Activated CD4-positive, alpha-beta T cell treated with anti-CD3 and anti-CD28 coated beads, Interleukin-2, amount 10 ng/mL, durations not matched to agents 7 days and 5 days (primary cell): ENCODE measurements at places on chromosomes 6 and 20.

DNA sequence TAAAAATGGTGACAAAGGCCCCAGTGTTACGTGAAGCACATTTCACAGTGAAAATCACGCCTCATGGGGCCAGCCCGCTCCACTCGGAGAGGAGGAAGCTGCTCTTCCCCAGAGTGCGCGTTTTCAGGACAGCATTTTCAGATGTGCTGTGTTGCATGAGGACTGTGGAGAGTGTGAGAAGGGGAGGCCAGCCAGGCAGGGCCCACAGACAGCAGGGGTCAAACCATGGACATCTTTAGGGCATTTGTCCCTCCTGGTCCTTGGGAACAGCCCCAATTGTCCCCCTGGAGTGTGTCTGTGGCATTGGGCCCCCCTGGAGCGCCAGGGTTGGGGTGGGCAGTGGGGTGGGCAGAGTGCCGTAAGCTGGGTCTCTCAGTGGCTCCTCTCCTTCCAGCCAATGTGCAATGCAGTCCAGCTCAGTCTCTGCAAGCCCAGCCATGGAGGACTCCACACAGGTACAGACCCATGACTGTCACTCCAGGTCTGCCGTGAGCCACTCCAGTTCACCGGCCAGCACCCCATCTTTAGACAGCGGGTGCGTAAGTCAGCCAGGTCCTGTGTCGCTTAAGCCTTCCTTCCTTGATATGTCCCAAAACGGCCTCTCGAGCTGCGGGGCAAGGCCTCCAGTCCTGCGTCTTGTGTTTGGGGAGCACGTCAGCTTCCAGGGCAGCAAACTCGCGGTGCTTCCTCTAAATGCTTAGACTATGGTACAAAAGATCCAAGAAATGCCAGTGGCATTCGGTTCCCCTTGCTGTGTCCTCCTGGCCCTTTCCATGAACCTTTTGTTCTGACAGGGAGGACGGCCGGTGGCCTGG is 159.3 kb upstream of the AFDN start:
- no peak for DNase-seq

DNA sequence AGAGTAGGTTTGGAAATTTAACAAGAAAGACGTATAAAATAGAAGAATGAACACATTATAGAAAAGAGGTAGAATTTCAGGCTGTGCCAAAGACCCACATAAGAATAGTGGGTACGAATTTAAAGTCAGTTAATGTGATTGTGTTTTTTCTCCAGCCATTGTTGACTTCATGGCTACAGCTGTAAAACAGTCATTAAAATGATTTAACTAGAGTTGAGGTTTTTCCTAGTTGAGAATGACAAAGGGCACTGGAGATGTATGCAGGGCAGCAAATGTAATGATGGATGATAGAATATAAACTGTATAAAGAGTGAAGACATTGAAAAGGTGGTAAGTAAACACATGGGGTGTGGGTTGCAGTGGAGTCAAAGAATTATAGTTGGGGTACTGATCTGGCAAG is 72.7 kb downstream of the LIN28B start:
- no peak for DNase-seq

- DNase-seq, result no peak
Observed at GRCh38 chr6:150949526-150949925, 84.0 kb downstream of the MTHFD1L start.

- no peak for DNase-seq
Observed at GRCh38 chr6:21102201-21102600, 491.4 kb upstream of the SOX4 start.

DNA sequence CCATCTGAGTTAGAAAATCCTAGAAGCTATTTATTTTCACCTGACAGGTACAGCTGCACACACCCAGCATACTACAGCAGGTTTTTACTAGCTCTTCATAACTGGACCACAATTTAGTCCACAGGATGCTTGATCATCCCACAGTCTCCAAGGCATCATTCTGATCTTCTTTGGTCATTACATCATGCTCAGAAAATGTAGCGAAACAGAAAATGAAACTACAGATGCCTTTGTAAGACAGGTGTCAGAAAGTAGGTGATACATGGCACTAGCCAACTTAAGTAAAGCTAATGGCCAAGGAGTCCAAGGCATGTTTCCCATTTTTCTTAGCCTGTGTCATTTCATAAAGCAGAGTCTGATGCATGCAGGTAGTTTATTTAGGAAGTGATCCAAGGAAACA is 102.3 kb downstream of the HTR1B start:
- no peak for DNase-seq

DNA sequence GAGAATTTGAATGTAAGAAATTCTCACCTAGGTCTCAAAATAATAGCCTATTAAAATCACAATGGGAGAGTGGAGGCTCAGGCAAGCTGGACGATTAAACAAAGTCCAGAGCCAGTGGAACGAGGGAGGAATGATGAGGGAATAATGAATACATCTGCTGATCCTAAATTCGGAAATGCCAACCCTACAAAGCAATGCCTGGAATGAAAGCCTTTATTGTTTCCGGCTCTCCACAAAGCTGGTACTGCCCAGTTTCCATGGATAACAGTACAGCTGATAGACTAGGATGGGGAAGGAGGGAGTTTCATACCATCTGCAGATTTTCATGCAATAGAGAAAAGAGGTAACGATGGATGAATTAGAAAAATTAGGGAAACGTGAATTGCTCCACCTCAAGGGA is 356.1 kb downstream of the CBLN4 start:
- DNase-seq, result no peak

- DNase-seq, result no peak
Observed at GRCh38 chr20:33460711-33461110, 17.1 kb upstream of the SNTA1 start.

DNA sequence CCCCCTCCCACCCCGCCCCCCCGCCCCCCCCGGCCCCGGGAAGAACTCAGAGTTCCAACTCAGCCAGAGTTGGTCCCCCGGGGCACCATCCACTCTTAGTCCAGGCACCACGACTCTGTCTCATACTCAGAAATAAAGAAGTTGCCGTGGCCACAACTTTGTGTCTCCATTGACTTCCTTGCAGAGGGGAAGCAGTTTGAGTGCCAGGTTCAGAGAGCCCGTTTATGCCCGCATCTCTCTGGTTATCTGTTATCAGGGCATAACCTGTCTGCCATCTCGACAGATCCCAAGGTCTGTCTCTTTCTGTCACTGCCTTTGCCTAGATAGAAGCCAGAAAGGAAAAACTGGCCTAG is 605 bp downstream of the CDC5L start:
- DNase-seq, result peak; percentile 34

DNA sequence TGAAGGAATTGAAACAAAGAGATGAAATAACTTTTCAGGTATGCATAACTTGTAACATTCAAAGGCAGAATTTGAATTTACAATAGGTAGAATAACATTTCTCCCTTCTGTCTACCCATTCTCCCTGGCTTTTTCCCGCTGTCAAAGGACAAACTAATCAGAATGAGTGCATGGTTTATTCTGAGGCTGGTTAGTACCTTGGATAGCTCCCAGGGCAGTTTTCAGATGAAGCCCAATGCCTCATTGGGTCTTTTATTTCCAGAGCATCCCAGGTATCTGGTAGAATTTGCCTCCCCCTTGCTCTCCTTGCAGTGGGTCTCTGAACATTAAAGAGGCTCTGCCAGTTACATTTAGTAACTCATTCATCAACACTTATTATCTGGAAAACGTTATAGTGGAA is 665.5 kb downstream of the BCKDHB start:
- no peak for DNase-seq

DNA sequence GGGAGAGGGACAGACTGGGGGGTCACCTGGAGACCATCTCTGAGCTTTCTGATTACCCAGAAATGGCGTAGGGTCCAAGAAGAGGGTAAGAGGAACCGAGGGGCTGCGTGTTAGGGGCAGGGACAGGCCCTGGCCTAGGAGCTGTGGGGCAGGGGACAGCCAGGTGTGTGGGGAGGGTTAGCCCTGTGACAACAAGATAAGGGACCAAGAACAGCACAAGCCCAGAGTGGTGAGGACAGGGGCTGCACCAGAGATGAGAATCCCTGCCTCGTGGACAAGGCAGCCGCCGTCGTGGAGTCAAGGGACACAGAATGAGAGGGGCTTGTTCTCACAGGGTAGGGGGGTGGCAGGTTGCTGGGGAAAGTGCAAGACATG is 449 bp upstream of the AVP start:
- no peak for DNase-seq

DNA sequence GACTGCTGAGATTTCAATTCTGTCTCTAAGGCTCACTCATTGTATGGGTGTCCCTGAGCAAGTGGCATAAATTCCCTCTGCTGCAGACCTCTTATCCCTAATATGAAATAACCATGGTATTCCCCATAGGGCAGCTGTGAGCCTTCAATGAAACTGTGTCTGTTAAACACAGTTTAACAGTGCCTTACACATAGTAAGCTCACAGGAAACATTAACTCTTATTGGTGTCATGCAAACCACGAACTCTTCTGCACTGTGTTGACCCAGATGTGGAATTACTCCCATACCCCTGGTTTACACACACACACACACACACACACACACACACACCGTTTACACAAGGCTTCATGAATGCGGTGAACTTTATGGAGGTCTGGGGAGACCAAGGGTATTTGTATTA is 23.2 kb downstream of the DAAM2 start:
- no peak for DNase-seq

DNA sequence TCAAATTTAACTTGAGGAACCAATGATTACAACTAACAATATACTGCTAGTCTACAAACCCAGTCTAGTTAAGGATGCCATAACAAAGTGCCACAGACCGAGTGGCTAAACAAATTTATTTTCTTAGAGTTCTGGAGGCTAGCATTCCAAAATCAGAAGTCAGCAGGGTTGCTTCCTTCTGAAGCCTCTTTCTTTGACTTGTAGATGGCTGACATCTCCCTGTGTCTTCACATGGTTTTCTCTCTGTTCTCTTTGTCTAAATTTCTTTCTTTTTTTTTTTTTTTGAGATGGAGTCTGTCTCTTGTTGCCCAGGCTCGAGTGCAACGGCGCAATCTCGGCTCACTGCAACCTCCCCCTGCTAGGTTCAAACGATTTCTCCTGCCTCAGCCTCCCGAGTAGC is 56.1 kb downstream of the NCOA3 start:
- no peak for DNase-seq

DNA sequence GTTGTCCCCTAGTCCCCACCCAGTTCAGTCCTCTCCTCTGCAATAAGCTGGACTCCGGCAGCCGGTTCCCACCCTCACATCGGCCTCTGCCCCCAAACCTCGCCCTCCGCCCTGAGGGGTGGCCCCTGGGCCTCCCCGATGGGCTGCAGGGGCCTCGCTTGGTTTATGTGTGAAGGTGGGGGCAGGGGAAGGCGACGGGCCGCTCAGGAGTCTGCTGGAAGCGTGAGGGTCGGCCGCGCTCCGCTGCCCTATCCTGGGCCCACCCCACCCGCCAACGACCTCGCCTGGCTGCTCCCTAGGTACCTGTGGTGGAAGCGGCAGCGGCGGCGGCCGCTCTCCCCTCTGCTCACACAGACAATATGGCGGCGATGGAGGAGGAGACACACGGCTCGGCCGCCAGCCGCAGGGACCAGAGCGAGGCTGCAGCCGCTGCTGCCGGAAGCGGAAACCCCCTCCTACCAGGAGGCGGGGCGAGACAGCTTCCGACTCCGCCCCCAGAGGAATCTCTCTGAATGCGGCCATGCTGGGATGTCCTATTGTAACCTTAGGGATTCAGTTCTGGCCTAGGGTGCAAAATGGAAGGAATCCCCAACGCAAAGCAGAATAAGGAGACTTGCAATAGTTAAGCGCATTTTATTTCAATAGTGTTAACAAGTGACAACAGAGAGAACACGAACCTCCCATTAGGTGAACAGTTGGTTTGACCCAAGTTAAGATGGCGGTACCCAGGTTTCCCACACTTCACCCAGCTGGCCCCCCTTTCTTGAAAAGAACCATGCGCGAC is at the start of gene CSNK2A1:
Gene CSNK2A1, minus strand, starts transcription at position 422 of the 784 bp plus-strand sequence. CDS start 35,239 bp downstream, outside the sequence.
- DNase-seq, result peak; percentile 95

DNA sequence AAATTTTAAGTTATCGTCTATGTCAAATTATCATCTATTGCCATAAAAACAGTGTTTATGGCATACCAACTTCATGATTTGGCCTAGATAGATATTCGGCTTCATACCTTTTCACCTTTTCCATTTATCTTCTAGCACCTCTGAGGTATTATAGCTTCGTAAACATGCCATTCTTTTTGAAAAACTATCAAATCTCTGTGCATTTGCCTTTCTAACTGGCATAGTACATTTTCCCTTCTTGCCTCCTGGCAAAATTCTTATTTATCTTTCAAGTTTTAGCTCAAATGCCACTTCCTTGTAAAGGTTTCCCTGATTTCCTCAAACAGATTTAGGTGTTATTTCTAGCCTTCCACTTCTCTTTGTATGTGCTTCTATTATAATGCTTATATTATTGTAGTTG is 7.0 kb upstream of the REV3L start:
- DNase-seq, result no peak

- no peak for DNase-seq
Observed at GRCh38 chr6:118780668-118781067, 113.3 kb upstream of the ASF1A start.

DNA sequence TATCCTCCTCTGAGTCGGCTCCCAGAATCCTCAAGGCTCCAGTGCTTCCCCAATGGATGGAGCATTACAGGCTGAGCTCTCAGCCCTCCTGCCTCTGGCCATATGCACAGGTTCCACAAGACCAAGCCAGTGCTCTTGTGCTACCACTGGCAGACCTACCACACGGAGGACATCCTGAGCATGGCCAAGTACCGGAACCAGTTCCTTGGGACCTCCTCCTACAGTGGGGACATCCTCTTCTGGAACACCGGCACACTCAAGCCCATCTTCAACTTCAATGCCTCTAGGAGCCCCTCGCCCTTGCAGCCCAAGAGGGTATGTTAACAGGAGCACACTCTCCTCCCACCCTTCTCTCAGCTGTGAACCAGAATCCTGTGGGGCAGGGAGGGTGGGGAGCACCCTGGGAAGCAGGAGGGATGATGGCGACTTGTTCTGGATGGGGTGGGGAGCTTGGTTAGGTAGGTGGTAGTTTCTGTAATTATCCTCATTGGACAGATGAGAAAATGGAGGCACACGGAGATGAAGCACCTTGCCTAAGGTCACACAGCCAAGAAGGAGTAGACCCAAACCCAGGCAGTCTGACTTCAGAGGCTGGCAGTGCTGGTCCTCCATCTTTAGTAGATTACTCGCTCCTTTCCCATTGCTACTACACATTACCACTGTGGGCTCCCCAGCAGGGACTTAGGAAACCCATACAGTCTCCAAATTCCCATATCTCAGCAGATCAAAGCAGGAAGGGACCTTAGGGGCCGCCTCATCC is 58.6 kb downstream of the EFCAB8 start:
- DNase-seq, result no peak

- DNase-seq, result peak; percentile 21
Observed at GRCh38 chr6:101266063-101266462, 127.4 kb upstream of the GRIK2 start.

GRCh38 chr20:52047811-52048764 is 143.5 kb downstream of the ZFP64 start:
- DNase-seq, result peak; percentile 34

DNA sequence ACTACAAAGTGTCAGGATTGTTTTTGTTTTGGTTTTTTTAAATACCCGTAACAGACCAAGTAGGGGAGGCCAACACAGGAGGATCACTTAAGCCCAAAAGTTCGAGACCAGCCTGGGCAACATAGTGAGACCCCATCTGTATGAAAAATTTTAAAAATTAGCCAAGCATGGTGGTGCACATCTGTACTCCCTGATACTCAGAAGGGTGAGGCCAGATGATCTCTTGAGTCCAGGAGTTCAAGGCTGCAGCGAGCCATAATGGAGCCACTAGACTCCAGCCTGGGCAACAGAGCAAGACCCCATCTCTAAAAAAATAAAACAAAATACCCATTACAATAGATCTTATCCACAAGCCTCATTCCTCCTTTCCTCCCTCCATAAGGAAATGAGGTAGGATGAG is 28.7 kb upstream of the TM9SF4 start:
- no peak for DNase-seq

GRCh38 chr6:74674377-74674776 is 531.5 kb downstream of the COL12A1 start:
- DNase-seq, result no peak

- no peak for DNase-seq
Observed at GRCh38 chr6:3377536-3378397, 79.1 kb downstream of the SLC22A23 start.
